Activated CD4-positive, alpha-beta memory T cell treated with anti-CD3 and anti-CD28 coated beads for 36 hours (primary cell): ENCODE measurements at places on chromosomes 6 and 20. TPM values are rescaled to one million over a fixed set of nuclear protein-coding genes. Genes with fewer than 3 reads are reported as not detected.
A peak's percentile ranks its signal among the peaks of the same experiment; 100 is the strongest.

DNA sequence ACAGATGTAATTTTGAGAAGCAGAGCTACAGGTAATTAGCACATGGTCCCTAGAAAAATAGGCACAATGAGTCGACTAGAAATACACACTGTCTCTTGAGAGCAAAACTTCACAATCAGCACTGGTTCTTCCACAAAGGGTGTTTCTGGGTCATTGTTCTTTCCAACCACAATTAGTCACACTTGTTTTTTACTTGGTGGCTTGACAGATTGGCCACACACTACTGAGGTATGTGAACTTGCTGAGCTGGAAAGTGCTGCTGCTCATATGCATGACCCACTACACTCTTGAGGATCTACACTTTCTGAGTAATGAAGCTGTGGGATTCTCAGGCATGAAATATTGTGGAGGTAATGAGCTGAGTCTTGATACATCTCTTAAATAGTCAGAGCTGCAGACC, 347.7 kb downstream of the BCKDHB start:
- H3K27me3 ChIP-seq = no peaks in the 10 kb centered on the region
- peak; percentile 11 for DNase-seq
- no peak overlapping the region for H3K27ac ChIP-seq
- no peaks in the 10 kb centered on the region for H3K4me1 ChIP-seq
- no peaks in the 10 kb centered on the region for H3K36me3 ChIP-seq

DNA sequence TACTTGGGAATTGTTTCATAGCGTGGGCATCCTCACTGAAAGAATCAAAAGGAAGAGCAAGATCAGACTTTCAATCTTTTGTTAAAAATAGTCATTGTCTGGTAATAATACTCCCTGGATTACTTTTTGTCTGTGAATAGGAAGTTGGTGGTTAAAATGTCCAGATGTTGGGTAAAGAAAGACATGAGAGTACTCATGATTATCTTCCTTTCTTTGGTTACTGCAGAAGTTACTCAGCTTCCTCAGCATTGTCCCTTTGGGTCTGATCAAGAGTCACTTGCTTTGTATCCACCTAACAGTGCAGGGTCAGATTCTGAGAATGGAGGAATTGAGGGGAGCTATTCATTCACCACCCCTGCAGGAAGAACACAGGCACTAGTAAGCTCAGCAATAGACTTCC, 54.6 kb downstream of the RIN2 start:
- H3K36me3 ChIP-seq = no peaks in the 10 kb centered on the region
- no peak for DNase-seq
- H3K4me1 ChIP-seq = peaks cover 5% of the 10 kb centered on the region
- H3K27ac ChIP-seq = no peak overlapping the region

GRCh38 chr6:134230087-134230700, 87.7 kb downstream of the SGK1 start:
- peaks cover 7% of the 10 kb centered on the region for H3K4me1 ChIP-seq
- no peaks in the 10 kb centered on the region for H3K36me3 ChIP-seq
- no peak for DNase-seq
- H3K4me3 ChIP-seq = no peak overlapping the region

- no peak overlapping the region for H3K27ac ChIP-seq
- no peak for DNase-seq
- H3K4me3 ChIP-seq = no peak overlapping the region
- no peaks in the 10 kb centered on the region for H3K36me3 ChIP-seq
- H3K4me1 ChIP-seq = peaks cover 19% of the 10 kb centered on the region
Observed at GRCh38 chr20:49326026-49326425, 48.2 kb upstream of the ZNFX1 start.

GRCh38 chr6:38638941-38639497, 710 bp downstream of the BTBD9 start:
- no peaks in the 10 kb centered on the region for H3K27me3 ChIP-seq
- no peaks in the 10 kb centered on the region for H3K36me3 ChIP-seq
- peak; percentile 80 for DNase-seq
- H3K4me1 ChIP-seq = peaks cover 54% of the 10 kb centered on the region
- H3K4me3 ChIP-seq = peak overlapping the region; percentile 88

- no peak within 1 kb of the TSS for H3K27ac ChIP-seq
- H3K4me1 ChIP-seq = peaks cover 6% of the 10 kb centered on the region
- H3K27me3 ChIP-seq = peaks cover 44% of the 10 kb centered on the region
- DNase-seq = peak; percentile 58
- H3K4me3 ChIP-seq = peak within 1 kb of the TSS; percentile 49
Observed at GRCh38 chr20:46308258-46309157, at the start of gene CDH22. TSS of gene CDH22 (minus strand) at chr20:46308498. CDS start at chr20:46251294, 57,204 bp downstream.

DNA sequence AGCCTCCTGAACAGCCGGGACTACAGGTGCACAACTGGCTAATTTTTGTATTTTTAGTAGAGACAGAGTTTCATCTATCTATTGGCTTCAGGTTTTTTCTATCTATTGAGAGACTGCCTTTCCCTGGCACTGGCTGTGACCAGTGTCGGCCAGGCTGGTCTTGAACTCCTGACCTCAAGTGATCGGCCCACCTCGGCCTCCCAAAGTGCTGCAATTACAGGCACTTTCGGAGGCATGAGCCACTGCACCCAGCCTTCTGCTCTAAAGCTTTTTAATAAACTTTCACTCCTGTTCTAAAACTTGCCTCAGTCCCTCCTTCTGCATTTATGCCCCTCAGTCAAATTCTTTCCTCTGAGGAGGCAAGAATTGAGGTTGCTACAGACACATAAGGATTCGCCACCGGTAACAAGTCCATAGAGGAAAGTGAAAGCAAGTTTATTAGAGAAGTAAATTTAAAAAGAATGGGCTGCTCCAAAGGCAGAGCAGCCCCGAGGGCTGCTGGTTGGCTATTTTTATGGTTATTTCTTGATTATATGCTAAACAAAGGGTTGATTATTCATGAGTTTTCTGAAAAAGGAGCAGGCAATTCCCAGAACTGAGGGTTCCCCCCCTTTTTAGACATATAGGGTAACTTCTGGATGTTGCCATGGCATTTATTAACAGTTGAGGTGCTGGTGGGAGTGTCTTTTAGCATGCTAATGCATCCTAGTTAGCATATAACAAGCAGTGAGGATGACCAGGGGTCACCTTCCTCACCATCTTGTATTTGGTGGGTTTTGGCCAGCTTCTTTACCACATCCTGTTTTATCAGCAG, 44.8 kb upstream of the RNGTT start:
- no peak overlapping the region for H3K4me3 ChIP-seq
- DNase-seq = no peak
- no peaks in the 10 kb centered on the region for H3K27me3 ChIP-seq
- H3K36me3 ChIP-seq = no peaks in the 10 kb centered on the region

DNA sequence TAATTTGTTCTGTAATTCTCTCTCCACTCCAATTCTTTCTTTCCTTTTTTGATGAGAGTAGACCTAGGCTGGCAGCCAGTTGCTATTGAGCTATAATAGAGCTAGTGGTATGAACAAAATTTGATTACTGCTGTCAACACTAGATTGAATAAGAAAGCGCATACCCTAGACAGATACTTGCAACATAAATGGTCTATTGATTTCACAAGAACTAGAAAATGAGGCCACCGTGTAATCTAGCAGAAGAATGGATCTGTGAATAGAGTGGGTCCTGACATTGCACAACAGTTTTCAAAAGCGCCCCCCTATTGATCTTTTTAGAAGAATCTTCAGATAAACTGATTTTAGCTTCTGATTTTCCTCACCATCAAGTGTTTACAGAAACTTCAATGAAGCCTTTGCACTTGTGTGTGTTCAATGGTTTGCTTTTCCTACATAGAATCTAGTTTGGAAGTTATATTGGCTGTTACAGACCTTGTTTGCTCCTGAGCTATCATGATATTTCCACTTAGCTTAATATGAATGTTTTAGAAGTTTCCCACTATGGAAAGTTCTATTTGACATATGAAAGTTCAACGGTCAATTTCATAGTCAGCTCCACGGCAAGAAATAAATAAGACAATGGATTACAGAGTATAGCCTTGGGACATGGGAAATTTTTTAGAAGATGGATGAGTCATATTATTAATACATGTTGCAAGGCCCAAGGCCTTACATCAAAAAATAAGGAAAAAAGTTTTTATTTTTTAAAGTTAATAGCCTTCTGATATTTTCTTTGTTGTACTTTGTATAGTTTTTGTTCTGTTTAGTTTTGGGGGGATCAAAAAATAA, 55.6 kb downstream of the UTRN start:
- no peak overlapping the region for H3K4me3 ChIP-seq
- no peak overlapping the region for H3K27ac ChIP-seq
- peaks cover 65% of the 10 kb centered on the region for H3K4me1 ChIP-seq
- no peak for DNase-seq
- H3K36me3 ChIP-seq = peaks cover 4% of the 10 kb centered on the region

DNA sequence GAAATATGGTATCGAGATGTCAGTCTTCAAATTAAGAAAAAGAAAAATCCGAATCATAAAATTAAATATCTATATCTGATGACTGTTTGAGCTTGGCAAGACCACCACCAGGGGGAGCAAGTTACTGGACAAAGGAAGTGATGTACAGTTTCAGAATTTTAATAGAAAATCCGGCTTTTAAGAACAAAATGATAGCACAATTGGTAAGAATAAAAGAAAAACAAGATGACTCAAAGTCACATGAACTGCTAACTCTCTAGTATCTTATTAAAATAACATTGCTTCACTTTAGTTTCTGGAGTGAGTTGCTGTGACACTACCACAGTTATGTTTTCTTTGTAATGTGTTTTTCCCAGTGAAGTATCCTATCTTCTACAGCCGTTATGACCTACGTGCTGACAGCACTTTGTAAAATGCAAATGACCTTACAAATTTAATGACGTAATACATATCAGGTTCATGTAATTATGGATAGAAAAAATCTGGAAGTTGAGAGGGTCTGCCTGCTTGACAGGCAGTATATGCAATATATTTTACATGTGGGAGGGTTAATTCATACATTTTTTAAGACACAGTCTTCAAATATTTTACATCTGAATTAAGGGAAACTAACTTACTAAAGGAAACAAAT, 405.3 kb upstream of the HS3ST5 start:
- peak; percentile 15 for DNase-seq
- H3K27ac ChIP-seq = no peak overlapping the region
- no peaks in the 10 kb centered on the region for H3K36me3 ChIP-seq

GRCh38 chr6:104884867-104885517, 25.3 kb upstream of the HACE1 start:
- H3K4me3 ChIP-seq = no peak overlapping the region
- peak; percentile 19 for DNase-seq
- H3K27ac ChIP-seq = no peak overlapping the region
- H3K36me3 ChIP-seq = no peaks in the 10 kb centered on the region
- peaks cover 4% of the 10 kb centered on the region for H3K4me1 ChIP-seq

- peak; percentile 75 for DNase-seq
- no peak overlapping the region for H3K27ac ChIP-seq
- H3K4me3 ChIP-seq = peak overlapping the region; percentile 28
- peaks cover 17% of the 10 kb centered on the region for H3K27me3 ChIP-seq
- no peaks in the 10 kb centered on the region for H3K36me3 ChIP-seq
- peaks cover 13% of the 10 kb centered on the region for H3K4me1 ChIP-seq
Observed at GRCh38 chr6:41428996-41429421, 93.6 kb downstream of the NCR2 start.

GRCh38 chr6:27837625-27838057, 74.6 kb downstream of the OR2B2 start:
- peaks cover 6% of the 10 kb centered on the region for H3K27me3 ChIP-seq

DNA sequence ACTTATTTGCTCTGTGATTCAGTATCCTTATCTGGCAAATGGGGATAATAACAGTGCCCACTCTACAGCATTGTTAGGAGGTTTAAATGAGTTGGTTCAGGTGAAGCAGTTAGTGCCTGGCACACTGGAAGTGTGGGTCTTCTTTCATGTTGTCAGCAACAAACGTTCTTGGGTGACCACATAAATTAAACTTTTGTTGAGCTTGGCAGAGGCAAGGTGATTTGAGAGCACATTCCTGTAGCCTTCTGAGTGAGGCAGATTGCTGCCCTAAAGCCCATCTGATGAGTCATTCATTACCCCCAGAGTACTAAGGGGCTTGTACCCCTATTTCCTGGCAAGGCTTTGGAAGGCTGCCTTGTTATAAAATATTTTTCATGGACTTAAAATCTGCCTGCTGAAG, 25.8 kb downstream of the SEC23B start:
- H3K27me3 ChIP-seq = no peaks in the 10 kb centered on the region
- H3K36me3 ChIP-seq = peaks cover 66% of the 10 kb centered on the region
- no peak overlapping the region for H3K4me3 ChIP-seq
- DNase-seq = no peak

DNA sequence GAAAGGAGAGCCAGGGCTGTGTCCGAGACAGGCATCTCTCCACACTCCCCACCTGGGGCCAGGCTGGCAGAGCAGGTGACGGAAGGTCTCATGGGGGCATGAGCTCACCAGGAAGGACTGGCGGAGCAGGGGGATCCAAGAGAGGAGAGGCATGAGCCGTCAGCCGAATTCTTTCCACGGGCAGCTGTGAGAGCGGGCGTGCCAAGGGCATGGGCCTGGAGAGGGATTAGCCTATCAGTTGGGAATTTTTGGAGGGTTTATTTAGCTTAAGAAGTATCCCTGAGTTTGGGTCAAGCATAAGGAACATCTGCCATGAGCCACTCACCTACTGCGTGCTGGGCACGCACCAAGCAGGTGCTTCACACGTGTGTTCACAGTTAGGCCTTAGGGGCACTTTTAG, 60.2 kb upstream of the ZNFX1 start:
- no peak for DNase-seq
- no peak overlapping the region for H3K27ac ChIP-seq
- H3K27me3 ChIP-seq = peaks cover 10% of the 10 kb centered on the region
- H3K36me3 ChIP-seq = no peaks in the 10 kb centered on the region
- no peak overlapping the region for H3K4me3 ChIP-seq

GRCh38 chr20:63273059-63273579, 506 bp downstream of the ARFGAP1 start:
- no peak for DNase-seq
- H3K27ac ChIP-seq = peak overlapping the region; percentile 61
- H3K36me3 ChIP-seq = peaks cover 4% of the 10 kb centered on the region
- H3K4me3 ChIP-seq = peak overlapping the region; percentile 81

- peaks cover 34% of the 10 kb centered on the region for H3K36me3 ChIP-seq
- no peaks in the 10 kb centered on the region for H3K27me3 ChIP-seq
- peak; percentile 89 for DNase-seq
- peaks cover 79% of the 10 kb centered on the region for H3K4me1 ChIP-seq
- peak overlapping the region; percentile 43 for H3K4me3 ChIP-seq
Observed at GRCh38 chr6:11353921-11354389, 121.5 kb upstream of the NEDD9 start.

- no peaks in the 10 kb centered on the region for H3K27me3 ChIP-seq
- H3K36me3 ChIP-seq = peaks cover 5% of the 10 kb centered on the region
- H3K4me1 ChIP-seq = peaks cover 37% of the 10 kb centered on the region
- H3K4me3 ChIP-seq = no peak overlapping the region
- peak overlapping the region; percentile 53 for H3K27ac ChIP-seq
Observed at GRCh38 chr6:36378936-36379335, 8.5 kb downstream of the ETV7 start.

RRAGD gene
- 16.4 TPM for total RNA-seq

POLR1H gene
- 73.2 TPM for total RNA-seq

BPIFA1 gene
- total RNA-seq = not detected

PCK1 gene
- total RNA-seq = not detected

PRPH2 gene
- total RNA-seq = not detected

RAB44 gene
- total RNA-seq = 0.05 TPM

TMEM200A gene
- total RNA-seq = 0.78 TPM

C2 gene
- total RNA-seq = 1.0 TPM

MAS1 gene
- total RNA-seq = not detected

NINL gene
- total RNA-seq = 2.7 TPM

ALDH8A1 gene
- 0.24 TPM for total RNA-seq

LHFPL5 gene
- not detected for total RNA-seq

PNPLA1 gene
- total RNA-seq = not detected
